ENCODE measurements at places on chromosomes 5 and 9.
A peak's percentile ranks its signal among the peaks of the same experiment; 100 is the strongest.

- DNase-seq: no peak
Measured at GRCh38 chr9:35689542-35690293, at the start of gene TPM2. TPM2 (minus strand) TSS chr9:35689925; CDS start chr9:35689817, 108 bp downstream.

DNA sequence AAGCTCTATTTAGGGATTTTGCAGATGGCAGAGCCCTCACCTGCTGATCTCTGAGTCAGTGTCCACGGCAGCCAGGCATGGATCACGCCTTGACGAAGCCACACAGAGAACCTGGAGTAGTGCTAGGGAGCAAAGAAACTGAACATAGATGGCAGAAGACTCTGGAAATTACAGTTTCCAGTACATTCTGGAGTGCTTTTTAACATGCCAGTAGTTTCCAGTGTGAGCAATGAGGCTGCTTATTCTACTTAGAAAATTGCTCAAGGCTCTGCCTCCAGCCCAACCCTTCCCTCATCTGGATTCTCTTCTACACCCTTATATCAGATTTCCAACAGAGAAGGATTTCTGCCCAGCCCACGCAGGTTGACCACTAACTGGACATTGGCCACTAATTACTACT lies 203.3 kb downstream of the ADAMTS12 start:
- no peak for DNase-seq

DNA sequence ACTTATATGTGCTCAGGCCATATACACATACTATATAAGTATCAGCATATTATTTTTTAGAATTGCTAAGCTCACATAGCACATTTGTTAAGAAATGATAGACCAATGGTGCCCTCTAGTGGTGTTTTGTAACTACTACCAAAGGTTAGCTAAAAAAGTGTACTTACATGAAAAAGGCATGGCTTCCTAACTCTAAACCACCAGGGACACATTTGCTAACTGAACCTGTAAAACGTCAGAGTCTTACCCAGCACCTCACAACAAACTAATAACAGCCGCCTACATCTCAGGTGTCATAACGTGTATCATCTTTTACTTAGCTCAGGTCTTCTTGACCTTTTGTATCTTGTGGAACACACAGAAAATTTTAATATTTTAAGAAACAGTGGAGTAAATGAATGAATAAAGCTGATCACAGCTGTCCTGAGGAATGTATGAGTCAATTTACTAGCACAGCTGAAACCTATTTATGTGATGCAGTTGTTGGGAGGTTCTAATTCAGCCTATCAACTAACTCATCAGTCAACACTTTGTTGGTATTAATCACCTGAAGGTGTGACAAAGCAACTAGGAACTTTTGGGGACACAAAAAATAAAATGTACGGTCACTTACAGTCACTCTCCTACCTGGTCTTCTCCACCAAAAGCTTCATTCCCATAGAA lies 72.9 kb downstream of the BAAT start:
- DNase-seq: peak; percentile 37

DNA sequence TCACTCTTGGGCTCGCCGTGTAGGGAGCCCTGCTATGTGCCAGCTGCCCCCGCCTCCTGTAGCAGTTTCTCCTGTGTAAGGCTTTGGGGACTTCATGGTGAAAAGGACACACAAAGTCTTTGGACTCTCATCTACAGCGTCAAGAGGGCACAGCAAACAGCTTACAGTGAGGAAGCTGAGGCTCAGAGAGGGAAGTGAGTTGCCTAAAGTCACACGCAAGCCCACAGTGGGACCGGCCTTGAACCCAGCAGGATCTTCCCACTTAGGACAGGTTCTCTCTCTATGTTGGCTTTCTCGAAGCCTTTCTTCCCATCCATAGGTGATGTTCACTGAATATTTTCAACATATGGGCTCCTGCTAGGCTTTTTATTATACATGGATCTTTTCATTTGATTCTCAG lies 9.8 kb upstream of the PRRX2 start:
- no peak for DNase-seq

- DNase-seq: no peak
Measured at GRCh38 chr5:146137967-146138403, 32.6 kb upstream of the PLAC8L1 start.

GRCh38 chr9:76571743-76572146 lies 112.8 kb downstream of the GCNT1 start:
- no peak for DNase-seq

DNA sequence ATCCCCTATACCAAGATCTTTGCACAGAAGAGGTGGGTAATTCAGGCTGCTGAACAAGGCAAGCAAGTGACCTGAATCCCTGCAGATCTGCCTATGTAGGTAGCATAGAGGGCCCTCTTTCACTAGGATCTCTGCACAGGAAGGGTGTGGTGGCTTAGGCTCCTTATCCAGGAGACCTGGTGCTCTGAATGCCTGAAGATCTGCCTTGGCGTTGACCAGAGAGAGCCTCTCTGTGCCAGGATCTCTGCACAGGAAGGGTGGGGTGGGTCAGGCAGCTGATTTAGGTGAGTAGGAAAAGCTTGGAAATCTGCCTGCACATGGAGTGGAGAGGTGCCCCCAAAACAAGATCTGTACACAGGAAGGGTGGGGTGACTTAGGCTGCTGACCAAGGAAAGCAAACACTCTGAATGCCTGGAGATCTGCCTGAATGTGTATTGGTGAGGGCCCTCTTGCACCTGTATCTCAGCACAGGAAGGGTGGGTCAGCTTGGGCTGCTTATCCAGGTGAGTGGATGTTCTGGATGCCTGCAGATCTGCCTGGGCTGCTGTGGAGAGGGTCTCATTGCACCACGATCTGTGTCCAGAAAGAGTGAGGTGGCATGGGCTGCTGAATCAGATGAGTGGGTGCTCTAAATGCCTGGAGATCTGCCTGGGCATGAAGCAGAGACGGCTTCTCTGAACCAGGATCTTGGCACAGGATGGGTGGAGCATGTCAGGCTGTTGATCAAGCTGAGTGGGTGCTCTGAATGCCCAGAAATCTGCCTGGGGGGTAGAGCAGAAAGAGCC lies 365.9 kb downstream of the DMAC1 start:
- DNase-seq: no peak

DNA sequence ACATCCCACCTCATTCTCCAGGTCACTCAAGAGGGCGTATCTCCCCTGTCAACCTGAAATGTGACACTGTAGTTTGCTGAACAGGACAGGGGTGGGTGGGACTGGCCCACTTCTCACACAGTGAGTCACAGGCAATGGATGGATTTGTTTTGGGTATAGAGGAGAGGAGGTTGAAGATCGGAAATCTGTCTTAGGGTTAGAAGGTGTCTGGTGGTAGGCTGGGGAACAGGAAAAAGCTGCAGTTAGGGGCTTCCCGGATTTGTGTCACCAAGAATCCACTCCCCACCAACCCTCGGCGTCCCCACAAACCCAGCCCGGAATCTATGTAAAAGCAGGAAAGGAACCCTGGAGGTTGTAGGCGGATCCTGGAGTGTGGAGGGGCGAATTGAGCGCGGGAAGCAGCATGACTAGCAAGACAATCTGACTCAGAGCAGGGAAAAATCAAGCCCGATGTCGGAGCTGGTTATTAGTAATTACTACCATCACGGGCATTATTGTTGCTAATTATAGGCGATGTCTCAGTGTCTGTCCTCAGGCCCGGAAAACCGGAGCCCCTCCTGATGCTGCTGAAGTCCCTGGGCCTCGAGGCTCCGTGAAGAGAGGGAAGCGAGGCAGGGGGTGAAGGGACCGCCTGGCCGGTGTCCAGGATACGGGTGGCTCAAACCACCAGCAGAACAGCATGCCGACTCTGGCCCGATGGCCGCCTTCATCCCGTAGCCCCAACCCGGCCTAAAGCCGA lies 1.7 kb upstream of the IRX1 start:
- no peak for DNase-seq

GRCh38 chr5:131769961-131770360 lies 26.9 kb downstream of the FNIP1 start:
- DNase-seq: no peak

DNA sequence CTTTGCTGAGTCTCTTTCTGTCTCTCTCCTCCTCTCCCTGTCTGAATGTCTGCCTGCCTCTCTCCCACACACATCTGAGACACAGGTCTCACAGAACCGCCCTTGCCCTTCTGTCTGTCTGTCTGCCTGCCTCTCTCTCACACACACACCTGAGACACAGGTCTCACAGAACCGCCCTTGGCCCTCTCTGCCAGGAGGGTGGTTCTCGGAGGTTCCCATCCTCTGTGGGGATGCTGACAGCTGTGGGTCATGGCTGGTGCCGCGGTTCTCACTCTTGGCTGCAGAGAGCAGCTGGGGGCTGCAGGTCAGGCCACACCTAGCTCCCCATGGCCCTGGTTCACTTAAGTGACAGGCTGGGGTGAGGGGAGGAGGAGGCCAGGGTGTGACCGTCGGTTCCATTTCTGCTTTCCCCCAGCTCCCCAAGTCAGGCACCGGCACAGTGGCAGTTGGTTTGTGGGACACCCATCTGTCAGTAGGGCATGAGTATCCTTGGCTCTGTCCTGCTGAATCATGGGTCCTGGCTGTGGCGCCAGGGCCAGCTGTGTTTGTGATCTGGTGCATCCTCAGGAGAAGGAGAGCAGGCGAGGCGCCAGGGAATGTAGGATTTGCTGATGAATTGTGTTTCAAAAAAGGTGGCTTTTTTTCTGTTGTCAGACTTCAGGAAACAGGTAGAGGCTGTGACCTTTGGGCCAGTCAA lies 42.3 kb upstream of the CLPTM1L start:
- DNase-seq: no peak

DNA sequence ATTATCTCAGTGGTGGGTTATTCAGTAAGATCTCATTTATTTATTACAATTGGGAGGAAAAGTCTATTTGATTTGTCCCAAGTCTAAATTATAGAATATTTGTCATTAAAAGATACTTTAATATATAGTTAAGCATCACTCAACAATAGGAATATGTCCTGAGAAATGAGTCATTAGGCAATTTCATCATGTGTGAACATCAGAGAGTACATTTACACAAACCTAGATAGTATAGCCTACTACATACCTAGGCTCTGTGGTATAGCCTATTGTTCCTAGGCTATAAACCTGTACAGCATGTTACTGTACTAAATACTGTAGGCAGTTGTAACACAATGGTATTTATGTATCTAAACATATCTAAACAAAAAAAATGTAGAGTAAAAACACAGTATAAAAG lies 135.0 kb upstream of the RASA1 start:
- DNase-seq: no peak

GRCh38 chr9:131234799-131235479 lies 41.4 kb downstream of the FAM78A start:
- no peak for DNase-seq

DNA sequence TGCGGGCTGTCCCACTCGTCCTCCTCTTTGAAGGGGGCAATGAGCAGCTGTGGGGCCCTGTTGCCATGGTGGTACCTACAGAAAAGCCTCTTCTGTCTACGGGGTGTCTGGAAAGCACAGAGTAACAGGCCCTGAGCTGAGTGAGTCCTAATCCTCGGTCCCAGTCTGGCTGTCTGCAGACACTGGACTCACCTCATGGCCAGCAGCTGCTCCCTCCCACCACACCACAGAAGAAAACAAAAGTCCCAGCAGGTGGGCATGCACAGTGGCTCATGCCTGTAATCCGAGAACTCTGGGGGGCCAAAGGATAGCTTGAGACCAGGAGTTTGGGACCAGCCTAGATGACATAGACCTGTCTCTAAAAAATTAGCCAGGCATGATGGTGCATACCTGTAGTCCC lies 19.9 kb downstream of the P4HA2 start:
- no peak for DNase-seq

DNA sequence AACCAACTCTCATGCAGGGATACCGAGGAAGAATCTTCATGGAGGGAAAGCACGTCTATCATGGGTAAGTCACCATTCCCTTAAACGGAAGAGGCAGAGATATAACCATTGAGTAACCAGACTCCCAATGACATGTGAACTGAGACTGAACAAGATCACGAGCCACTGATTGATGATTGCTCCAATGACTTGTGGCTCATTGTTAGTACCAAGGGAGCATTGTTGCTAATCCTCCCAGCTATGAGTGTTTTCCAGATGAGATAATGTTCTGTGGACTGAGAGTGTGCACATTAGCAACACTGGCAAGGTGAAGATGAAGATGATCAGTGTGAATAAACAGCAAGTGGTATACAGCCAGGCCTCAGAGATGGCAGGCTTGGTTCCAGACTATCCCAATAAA lies 219.2 kb upstream of the MAP3K1 start:
- no peak for DNase-seq

- DNase-seq: peak; percentile 15
Measured at GRCh38 chr9:113228130-113228665, 6.9 kb downstream of the SLC31A1 start.

Measured in HuH-7 (cell line).